ENCODE measurements at places on chromosomes 6 and 20.

- peak; percentile 10 for DNase-seq
Observed at GRCh38 chr20:64113796-64114355, 6.5 kb upstream of the NPBWR2 start.

DNA sequence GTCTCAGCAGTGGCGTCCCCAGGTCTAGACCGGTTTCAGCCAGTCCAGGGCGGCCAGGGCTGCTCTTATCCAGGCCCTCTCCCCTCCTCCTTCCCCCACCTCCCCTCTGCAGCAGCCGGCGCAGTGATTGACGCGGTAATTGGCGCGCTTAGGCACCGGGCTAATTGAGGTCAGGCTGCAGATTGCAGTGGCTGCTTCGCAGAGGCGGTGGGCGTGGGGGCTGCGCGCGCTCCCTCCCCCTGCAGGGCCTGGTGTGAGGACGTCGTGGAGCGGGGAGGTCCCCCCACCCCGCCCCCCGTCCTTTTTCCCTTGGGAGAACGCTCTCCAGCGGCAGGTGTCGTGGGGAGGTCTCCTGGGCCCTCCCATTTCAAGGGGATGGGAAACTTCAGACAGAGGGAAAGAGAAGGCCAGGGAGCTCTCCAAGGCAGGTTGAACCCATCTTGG is 70.4 kb upstream of the BLCAP start:
- no peak for DNase-seq

DNA sequence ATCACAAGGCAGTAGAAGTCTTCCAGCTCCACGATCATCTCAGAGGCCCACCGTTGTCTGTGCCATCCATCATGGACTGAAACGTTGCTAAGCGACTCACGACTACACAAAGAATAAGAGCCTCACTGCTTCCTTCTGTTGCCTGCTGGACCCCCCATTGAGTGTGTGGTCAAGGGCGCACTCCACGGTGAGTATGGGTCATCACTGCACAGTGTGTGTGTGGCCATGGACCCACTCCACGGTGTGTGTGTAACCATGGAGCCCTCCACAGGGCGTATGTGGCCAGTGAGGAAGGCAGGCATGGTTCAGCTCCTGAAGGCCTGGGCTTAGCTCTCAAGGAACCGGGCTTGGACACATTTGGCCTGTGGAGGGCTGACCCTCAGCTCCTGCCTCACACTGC is 123.4 kb upstream of the AFDN start:
- DNase-seq: no peak

DNA sequence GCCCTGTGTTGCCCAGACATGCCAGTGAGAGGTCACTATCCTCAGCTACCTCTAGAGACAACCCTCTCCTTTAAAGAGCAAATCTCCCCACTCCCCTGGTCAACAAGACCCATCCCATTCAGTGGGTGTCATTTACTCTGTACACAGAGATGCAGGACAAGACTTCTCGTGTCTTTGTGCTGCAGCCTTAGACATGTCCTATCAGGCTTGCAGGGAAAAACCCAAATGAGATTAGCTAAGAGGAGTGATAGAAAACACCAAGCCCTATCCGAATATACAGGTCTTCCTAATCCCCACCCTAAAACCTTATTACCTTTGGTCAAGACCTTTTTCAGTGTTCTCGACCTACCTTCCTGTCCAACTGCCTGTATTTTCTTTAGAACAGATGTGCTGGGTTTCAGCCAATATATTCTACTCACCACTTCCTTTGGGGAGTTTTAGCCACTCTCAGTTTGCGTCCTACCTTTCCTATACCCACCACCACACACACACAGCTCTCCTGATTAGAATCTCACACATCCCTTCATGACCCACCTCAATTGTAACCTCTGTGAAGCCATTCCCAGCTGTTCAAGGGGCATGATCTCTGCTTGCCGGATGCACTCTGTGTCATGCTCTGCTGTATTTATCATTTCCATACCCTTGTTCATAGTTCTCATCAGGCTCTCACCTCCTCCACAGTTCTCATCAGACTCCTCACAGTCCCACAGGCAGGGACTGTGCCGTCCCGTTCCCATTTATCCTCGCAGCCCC is 39.7 kb downstream of the TRAM2 start:
- DNase-seq: no peak

DNA sequence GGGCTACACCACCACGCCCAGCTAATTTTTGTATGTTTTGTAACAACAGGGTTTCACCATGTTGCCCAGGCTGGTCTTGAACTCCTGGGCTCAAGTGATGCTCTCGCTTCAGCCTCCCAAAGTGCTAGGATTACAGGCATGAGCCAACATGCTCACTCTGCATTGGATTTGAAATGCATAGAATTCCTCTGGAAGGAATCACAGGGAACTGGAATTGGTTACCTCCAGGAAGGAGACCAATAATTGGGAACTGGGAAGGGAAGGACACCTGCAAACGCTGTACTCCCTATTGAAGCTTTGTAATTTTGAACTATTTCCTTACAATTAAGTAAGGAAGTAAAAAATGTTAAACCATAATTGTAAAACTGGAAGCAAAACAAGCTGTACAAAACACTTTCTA is 12.3 kb upstream of the TP53INP2 start:
- DNase-seq: no peak

DNA sequence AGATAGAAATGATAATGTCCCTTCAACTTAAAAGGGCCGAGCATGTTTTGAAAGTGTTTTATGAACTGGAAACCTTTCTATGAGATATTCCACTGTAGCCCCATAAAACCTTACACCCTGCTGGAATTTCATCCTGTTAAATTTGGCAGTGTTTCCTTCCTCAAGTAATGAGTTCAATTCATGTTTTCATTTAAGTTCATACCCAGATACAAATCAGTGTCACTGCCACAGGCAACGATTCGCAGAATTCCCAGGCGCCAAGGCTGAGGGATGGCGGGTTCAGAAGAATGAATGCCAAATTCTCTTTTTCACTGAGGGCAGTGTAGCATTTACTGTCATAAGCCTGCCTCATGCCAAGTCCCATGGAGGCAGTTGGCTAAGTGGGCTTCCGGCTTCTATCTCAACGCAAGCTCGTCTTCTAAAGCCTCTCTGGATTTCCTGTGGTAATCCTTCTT is 511.8 kb upstream of the ID4 start:
- DNase-seq: no peak

- DNase-seq: no peak
Observed at GRCh38 chr6:112485120-112485826, 138.1 kb downstream of the RFPL4B start.

DNA sequence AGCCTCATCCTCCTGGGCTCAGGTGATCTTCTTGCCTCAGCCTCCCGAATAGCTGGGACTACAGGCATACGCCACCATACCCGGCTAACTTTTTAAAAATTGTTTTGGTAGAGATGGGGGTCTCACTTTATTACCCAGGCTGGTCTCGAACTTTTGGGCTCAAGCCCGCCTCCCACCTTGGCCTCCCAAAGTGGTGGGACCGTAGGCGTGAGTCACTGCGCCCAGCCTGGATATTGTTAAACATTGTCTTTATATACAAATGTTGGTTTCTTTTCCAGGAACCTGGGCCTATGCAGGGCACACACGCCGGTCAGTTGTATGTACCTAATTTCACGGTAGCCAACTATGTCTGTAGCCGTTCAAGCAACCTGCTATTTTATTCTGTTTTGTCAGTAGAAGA is 60.1 kb downstream of the SYNJ2 start:
- DNase-seq: no peak

GRCh38 chr6:1592852-1593251 is 16.9 kb upstream of the FOXC1 start:
- DNase-seq: no peak

DNA sequence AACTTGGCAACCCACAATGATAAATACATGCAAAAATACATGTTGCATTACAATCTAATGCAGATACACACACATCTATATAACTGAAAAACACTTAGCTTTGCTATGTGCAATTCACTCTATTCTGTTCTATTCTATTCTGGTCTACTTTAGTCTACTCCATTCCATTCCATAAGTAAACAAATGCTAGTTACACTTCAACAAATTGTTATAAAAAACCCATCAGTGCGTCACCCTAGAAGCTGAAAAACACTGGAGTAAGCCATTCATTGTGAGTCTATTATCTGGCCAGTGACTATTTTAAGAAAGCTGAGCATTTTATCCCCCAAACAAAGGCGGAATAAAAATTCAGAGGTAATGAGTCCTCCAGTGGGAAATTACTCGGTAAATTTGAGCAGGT is 315.7 kb upstream of the EPHA7 start:
- no peak for DNase-seq

- DNase-seq: no peak
Observed at GRCh38 chr20:1866834-1867233, 28.4 kb upstream of the SIRPA start.

DNA sequence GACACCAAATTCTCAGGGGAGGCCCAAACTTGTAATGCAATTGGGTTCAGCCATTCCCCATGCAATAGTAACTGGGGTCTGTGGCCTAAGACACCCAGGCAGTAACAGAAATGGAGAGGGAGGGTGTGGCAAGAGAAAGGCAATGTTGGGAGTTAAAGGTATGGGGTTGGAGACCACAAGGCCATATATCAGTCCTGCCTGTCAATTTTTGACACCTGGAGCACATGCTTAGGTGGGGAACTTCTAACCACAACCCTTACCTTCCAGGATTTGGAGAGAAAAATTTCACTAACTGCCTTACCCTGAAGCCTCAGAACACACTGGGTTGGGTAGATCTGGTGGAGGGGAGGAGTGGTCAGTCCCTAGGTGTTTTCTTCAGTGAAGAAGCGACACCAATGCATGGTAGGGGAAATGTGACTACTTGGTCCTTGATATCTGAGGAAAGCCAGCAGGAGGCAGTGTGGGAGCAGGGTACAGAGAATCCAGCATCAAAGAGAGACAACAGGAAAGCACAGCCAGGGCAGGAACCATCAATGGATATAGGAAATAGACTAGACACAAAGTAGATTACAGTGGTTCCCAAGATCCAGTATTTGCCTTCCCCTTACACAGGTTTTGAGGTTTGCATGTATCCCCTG is 6.8 kb upstream of the USP49 start:
- peak; percentile 29 for DNase-seq

- no peak for DNase-seq
Observed at GRCh38 chr6:69883551-69883950, 17.2 kb downstream of the COL19A1 start.

- no peak for DNase-seq
Observed at GRCh38 chr20:12700701-12701100, 308.1 kb upstream of the SPTLC3 start.

DNA sequence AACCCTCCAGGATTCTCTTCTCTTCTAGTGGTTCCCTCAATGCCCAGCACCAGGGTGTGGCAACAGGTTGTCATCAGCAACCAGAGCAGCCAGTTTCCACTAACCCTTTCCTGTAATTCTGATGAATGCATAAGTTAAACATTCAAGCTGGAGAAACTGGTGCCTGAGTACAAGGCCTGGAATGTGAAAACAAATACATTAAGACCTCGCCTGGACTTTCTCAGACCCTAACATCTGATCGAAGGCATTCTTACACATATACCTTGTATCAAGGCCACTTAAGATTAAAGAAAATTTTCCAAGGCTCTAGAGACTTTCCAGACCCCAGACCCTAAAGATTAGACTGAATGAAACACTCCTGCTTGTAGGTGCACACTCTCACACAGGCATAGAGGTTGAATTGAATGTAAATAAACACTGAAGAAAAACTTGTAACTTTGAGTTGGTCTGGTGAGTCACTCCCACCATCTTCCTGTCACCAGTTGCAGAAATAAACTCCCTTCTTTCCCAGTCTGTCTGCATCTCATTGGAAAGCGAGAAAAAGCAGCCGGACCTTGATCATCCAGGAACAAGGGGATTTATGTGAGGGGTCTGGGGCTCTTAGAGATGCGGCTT is 9.0 kb downstream of the LRP11 start:
- DNase-seq: no peak

- DNase-seq: no peak
Observed at GRCh38 chr20:2657241-2657640, 4.8 kb downstream of the NOP56 start.

DNA sequence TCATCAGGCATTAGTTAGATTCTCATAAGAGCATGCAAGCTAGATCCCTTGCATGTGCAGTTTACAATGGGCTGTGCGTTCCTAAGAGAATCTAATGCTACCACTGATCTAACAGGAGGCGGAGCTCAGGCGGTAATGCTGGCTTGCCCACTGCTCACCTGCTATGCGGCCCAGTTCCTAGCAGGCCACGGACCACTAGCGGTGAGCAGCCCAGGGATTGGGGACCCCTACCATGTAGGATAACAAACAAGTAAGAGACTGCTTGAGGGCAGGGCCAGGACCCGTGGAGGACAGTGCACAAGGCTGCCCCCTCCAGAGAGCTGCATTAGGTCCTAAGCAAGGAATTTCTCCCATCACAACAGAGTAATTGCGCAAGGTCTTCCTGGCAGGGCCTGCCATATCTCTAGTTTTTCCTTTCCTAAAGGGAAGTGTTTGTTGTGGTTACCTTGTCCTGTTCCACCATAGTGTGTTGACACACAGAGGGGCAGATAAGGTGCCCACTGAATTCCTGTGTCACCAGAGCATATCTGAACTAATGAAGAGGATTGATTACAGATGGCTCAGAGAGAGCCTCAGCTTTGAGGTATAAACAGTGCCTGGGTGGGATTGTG is 58.0 kb downstream of the PACRG start:
- DNase-seq: peak; percentile 13

DNA sequence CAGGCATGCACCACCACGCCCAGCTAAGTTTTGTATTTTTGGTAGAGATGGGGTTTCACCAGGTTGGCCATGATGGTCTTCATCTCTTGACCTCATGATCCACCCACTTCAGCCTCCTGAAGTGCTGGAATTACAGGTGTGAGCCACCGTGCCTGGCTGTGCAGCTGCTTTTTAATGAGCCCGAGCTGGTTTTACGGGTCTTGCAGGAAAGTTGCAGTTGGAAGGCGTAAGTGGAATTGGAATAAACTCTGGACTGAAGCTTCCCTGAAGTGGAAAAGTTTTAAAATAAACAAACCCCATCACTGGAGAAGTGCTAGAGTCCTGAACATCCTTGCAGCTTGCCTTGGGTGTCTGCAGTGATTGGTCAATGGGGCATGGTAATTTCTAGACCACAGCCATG is 40.4 kb downstream of the KIF25 start:
- no peak for DNase-seq

GRCh38 chr20:46914789-46915379 is 20.2 kb downstream of the EYA2 start:
- no peak for DNase-seq

GRCh38 chr6:130766239-130767144 is 60.7 kb upstream of the SMLR1 start:
- no peak for DNase-seq

DNA sequence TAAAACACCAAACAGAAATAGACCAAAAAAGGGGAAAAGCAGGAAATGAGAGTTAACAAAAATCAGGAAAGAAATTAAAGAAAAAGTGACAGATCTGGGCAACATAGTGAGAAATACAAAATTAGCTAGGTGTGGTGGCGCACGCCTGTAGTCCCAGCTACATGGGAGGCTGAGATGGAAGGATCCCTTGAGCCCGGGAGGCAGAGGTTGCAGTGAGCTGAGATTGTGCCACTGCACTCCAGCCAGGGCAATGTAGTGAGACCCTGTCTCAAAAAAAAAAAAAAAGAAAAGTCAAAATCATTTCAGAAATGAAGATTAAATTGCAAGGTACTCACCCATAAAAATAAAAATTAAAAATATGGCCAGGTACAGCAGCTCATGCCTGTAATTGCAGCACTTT is 13.0 kb upstream of the GRM4 start:
- no peak for DNase-seq
